ENCODE measurements at places on chromosomes 1 and 21.
A peak's percentile ranks its signal among the peaks of the same experiment; 100 is the strongest.

- no peak for DNase-seq
Observed at GRCh38 chr1:181152892-181153633, 64.6 kb downstream of the IER5 start.

DNA sequence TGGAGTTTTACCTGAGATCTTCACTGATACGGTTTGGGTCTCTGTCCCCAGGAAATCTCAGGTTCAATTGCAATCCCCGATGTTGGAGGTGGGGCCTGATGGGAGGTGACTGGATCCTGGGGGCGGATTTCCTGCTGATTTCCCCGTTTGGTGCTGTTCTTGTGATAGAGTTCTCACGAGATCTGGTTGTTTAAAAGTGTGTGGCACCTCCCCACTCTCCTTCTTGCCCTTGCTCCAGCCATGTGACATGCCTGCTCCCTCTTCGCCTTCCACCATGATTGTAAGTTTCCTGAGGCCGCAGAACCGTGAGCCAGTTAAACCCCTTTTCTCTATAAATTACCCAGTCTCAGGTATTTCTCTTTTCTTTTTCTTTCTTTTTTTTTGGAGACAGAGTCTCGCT is 126.4 kb upstream of the SLC45A1 start:
- no peak for DNase-seq

DNA sequence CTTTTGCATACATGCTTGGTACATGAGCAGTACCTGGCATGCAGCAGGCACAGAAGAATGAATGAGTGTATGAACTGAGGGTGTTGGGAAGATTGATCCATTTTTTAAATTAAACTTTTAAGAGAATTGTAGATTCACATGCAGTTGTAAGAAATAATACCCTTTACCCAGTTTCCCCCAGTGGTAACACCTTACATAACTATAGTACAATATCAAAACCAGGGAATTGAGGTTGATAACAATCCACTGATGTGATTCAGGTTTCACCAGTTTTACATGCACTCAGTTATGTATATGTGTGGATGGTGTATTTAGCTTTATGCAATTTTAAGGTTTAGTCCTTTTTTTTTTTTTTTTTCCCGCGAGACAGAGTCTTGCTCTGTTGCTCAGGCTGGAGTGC is 20.5 kb downstream of the TRABD2B start:
- DNase-seq: no peak

- DNase-seq: no peak
Observed at GRCh38 chr1:112540226-112540794, 31.5 kb downstream of the WNT2B start.

DNA sequence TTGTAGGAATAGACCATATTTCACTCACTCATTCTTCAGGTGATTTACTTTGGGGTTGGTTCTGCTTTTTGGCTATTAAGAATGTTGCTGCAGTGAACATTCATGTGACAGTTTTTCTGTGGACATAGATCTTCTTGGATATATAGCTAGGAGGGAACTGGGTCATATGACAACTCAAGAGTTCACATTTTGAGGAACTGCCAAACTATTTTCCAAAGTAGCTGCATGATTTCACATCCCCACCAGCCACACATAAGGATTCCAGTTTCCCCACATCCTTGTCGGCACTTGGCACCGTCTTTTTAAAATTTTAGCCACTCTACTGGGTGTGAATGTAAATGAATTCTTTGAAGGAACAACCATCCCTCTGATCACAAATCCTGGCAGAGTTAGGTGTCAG is 126.0 kb downstream of the PRDM2 start:
- no peak for DNase-seq

GRCh38 chr1:86155807-86156565 is 586 bp downstream of the COL24A1 start:
- no peak for DNase-seq

DNA sequence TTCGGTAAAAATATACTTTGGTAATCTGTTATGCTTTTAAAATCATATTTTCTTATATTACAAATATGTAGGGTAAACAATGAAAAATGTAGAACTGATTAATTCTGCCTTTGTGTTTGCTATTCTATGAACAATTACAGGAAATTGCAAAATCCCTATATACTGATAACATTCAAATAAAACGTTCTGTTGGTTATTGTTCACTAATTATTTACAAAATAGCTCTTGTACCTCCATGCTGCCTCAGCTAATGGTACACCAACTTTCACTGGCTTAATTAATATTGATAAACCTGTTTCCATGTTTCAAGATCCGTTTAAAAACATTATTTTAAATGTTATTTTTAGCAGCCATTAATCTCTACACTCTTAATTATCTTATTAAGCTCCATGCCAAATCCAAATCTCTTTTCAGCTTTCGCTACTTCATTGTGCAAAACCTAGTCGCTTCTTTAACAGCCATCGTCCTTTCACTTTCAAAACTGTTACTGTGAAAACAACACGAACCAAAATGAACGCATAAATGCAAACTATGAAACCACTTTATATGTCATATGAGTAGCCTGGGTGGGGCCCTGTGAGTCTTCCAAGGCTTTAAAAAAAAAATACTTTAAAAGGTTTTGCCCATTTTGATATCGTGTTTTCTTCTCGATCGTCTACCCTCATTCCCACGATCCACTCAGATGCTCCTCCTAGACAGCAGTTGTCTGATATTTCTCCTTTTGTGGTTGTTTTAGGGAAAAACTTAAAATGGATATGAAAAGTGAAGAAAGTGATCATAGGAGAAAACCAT is 807.1 kb downstream of the USP25 start:
- DNase-seq: no peak

DNA sequence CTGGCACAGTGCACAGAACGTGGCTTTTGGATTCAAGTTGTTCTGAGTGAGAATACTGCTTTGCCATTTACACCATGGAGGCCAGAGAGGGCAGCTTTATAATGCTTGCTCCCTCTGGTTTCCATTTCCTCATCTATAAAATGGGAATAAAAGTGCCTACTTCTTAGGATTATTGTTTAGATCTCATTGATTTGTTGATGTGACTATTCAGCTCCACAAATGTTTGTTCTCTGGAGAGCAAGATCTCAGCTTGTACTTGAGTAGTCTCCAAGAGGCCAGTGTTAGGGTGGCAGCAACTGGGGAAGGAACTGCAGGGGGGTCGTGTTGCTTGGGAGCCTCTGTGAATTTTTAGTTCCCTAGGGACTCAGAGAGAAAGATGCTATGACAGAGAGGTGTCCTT is 55.2 kb downstream of the YARS1 start:
- DNase-seq: no peak

DNA sequence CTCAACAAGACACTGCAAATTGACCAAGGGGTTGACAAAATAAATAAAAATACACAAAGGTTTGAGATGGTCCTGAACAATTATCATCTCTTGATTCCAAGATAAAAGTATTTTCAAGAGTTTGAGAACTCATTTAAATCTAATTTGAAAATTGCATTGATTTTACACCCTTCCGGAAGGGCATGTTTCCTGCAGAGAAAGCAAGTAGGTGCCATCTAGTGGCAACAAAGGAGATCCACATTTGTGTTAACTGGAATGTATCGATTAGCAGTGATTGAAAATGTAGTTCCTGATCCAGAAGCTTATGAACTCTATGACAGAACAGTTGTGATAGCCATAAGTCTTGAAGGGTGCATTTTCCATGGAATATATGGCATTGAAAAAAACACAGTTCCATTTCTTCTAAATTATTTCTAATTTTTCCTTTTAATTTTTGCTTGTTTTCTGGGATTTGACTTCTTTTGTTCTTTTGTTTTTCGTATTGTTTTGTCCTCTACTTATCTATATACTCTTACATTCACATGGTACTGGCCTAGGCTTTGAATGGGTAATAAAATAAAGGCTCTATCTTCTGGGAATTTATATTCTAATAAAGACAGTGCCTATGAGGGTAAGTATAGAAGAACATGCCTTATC is 143.7 kb downstream of the DNM3 start:
- DNase-seq: no peak

- DNase-seq: no peak
Observed at GRCh38 chr1:228270032-228270431, 62.2 kb downstream of the OBSCN start.

GRCh38 chr1:17494114-17494729 is 45.3 kb upstream of the ARHGEF10L start:
- DNase-seq: peak; percentile 70
